Stimulated activated CD8-positive, alpha-beta memory T cell treated with anti-CD3 and anti-CD28 coated beads, Interleukin-15, amount 100 ng/mL, for 24 hours (primary cell): ENCODE measurements at places on chromosomes 1 and 21.

- no peak for DNase-seq
Measured at GRCh38 chr1:244820131-244820530, 15.3 kb upstream of the COX20 start.

GRCh38 chr1:59013276-59013927 is 229.6 kb upstream of the JUN start:
- no peak for DNase-seq

DNA sequence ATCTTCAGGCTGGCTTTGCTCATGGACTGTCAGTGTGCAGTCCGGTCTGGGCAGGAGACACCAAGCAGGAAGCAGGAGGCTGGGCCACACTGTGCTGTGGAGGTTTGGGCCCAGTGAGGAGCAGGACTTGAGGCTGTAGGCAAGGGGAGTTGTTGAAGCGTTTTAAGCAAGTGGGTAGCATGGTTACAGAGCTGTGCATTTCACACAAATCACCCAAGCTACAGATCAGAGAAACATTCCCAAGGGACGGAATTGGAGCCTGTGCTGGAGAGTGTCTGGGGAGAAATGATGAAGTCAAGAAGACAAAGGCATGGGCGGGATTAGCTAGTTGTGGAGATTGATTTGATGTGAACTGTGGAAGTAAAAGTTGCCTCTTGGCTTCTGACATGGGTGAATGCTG is 60.9 kb downstream of the KIF21B start:
- DNase-seq = no peak

- no peak for DNase-seq
Measured at GRCh38 chr1:48207131-48207530, 15.4 kb upstream of the SLC5A9 start.

DNA sequence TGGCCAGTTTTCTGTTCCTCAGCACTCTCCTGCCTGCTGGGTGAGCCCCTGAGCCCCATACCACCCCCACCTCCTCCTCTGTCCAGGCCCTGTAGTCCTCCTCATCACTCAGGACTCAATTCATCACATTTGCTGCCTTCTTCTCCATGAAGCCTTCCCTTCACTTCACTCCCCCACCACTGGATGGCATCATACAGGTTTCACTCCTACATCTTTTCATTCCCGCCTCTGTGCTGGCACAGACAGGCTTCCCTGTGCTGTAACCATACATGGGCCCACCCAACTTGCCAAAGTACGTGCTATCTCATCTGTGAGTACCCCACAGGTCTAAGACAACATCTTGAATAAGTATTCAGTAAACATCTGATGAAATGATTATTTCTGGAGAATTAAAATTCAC is 56.9 kb downstream of the SLC45A1 start:
- no peak for DNase-seq

DNA sequence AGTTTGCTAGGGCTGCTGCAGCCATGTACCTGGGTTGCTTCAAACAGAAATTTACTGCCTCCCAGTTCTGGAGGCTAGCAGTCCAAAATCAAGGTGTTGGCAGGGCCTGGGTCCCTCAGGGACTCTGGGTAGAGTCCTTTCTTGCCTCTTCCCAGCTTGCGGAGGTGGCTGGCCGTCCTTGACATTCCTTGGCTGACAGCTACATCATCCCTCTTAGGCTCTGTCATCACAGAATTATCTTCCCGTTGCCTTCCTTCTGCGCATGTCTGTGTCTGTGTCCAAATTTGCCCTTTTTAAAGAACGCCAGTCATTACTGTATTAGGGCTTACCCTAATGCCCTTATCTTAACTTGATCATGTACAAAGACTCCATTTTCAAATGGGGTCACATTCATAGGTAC is 37.6 kb upstream of the PGBD5 start:
- DNase-seq = no peak

- DNase-seq = no peak
Measured at GRCh38 chr1:12112711-12113161, 49.6 kb downstream of the TNFRSF8 start.

GRCh38 chr1:82052563-82052962 is 251.8 kb downstream of the ADGRL2 start:
- DNase-seq = no peak

- no peak for DNase-seq
Measured at GRCh38 chr1:152960452-152961044, 9.9 kb upstream of the SPRR4 start.

GRCh38 chr1:219514728-219515127 is 98.2 kb downstream of the ZC3H11B start:
- no peak for DNase-seq

DNA sequence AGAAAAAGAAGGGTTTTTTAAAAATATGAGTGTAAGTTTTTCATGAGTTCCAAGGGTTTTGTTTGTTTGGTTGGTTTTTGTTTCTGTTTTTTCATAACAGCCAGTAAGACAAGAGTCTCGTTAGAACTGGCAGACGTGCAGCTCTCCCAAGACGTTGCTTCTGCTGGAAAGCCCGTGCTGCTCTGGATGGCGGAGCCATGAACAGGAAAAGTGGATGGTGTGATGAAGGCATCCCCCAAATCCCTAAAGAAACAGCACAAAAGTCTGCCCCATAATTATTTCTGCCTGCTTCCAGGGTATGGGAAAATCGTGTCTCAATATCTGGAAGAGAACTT is 157.9 kb upstream of the BACE2 start:
- no peak for DNase-seq

DNA sequence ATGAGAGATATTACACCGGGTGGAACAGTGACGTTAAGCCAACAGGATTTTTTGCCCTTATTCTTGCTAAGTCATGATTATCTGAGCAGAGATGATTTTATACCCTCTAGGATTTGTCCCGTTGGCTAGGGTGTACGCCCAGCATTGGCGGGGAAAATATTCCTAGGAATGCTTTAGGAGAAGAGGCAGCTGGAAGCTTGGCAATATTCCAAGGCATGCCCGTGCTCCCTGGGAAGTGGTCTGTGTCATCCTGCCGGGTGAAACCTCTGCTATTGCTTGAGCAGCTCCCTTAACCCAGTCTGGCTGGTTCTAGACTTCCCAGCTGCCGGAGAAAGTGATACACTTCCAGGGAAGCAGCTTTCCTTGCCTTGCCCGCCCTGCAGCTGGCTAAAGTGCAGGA is 16.2 kb downstream of the CHRNB2 start:
- no peak for DNase-seq

DNA sequence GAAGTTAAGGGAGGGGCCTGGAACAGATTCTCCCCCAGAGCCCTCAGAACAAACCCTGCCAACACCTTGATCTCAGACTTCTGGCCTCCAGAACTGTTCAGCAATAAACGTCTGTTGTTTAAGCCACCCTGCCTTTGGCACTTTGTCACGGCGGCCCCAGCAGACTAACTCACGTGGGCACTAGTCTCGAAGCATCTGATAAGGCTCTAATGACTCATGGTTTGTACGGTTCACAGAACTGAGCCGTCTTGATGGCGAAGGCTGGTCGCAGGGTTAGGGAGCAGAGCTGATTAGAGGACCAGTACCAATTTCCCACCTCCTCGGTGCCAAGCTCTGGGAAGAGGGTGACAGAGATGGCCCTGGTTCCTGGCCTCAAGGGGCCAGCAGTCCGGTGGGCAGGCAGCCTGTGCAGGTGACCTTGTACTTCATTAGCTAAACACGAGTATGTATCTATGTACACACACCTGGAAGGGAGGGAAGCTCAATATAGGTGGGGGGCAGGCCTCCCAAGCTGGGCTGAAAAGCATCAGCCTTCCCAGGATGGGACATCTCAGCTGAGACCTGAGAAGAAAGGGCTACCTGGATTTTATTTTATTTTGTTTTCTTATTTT is 112.8 kb downstream of the MRPS6 start:
- DNase-seq = no peak

DNA sequence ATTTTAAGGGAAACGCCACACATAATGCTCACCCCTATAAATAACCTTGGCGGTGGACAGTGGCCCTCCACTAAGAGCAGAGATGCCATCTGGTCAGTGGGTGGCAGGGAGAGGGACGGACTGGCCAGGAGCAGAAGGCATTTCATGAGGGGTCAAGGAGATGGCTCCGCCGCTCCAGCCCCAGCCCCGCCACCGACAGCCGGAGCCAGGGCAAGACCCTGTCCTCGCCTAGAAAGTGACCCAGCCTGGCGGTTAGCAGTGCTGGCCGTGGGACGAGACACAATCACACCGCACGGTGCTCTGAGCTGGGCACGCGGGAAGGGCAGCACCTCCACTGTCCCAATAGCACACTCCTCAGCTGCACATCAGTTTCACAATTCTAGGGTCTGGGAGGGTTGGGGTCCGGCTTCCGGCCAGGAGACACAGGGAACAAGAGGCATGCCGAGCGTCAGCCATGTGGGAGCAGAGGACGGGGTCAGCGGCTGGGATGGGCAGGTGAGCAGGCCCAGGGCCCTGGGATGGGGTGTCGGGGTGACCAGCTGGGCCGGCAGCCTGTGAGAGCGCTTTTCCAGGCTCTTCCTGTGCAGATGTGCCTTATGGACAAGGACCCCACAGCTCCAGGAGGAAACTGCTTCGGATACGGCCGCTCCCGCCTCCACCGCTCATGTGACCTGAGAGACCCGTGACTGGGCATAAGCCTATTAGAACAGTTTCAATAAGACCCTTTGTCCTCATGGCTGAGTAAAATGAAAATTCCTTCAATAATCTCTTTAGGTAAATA is 5.7 kb downstream of the SLC19A1 start:
- DNase-seq = no peak

DNA sequence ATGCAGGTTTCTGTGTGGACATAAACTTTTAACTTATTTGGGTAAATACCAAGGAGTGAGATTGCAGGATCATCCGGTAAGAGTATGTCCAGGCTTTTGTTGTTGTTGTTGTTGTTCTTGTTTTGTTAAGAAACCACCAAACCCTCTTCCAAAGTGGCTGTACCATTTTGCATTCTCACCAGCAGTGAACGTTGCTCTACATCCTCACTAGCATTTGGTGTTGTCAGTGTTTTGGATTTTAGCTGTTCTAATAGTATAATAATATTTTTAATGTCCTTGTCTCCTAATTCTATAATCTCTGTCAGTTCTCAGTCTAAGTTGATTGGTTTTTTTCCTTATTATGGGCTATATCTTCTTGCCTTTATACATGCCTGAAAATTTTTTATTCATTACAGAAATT is 37.8 kb downstream of the TENT5C start:
- no peak for DNase-seq

- no peak for DNase-seq
Measured at GRCh38 chr1:62384276-62385005, 52.4 kb upstream of the USP1 start.

DNA sequence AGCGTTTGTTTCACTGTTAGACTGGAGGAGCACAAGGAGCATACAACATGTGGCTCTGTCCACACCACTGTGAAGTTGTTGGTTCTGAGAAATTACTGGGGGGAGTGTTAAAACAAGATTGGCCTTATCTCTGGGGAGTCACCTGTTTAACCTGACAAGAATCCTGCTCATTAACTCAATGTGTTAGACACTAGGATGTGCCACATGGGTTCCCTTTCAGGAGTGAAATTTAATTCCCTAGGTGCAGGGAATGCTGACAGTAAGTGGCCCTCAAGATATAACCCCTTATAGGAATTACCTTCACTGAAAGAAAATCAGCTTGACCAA is 45.8 kb upstream of the WNT2B start:
- DNase-seq = no peak

DNA sequence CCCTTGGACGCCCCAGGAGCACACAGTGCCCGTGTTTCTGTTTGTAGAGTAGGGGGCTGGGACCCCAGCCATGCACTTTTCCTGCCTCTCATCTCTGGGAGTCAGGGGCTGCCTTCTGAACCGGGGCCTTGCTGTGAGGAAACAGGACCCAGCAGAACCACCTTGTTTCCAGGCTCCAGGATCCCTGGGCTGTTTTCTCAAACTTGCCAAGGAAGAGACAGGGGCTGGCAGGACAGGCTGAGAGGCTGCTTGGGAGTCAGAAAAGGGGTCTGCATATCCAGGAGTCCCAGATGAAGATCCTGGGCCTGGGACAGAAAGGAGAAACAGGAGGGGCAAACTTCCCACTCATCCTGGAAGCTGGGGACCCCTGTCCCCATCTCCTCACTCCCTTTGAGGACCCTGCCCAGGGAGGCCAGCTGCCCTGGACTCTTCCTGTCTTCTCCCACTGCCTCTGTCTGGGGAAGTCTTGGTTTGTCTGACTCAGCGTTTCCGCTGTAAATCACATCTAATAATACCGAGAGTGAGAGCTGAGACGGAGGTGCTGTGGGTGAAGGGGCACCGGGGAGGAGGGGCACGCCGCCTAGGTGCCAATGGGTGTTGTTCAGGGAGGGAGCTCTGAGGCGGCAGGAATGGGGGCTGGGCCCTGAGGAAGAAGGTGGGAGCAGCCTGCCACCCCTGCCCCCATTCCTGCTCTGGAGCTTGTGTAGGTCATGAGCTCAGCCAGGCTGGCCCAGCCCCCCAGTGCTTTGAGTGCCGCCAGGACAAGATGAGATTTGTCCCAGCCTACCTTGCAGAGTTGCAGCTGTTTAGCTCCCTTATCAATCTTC is 16.7 kb downstream of the POU3F1 start:
- no peak for DNase-seq

DNA sequence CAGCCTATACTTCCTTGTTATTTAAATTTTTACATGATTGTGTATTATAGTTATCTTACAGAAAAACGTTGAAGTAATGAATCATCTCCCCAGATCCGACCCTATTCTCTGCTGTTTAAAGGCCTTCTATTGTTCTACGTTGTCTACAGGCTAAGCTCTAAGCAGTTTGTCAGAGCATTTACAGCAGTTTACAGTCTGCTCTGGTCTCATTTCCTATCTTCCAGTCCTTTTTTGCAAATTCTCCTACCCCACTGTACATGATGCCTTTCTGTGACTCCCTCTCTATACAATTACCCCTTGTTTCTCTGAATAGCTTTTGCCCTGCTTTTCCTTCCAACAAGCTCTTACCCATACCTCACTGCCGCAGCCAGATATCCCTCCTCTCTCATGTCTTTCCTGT is 319.2 kb upstream of the FMN2 start:
- DNase-seq = no peak

DNA sequence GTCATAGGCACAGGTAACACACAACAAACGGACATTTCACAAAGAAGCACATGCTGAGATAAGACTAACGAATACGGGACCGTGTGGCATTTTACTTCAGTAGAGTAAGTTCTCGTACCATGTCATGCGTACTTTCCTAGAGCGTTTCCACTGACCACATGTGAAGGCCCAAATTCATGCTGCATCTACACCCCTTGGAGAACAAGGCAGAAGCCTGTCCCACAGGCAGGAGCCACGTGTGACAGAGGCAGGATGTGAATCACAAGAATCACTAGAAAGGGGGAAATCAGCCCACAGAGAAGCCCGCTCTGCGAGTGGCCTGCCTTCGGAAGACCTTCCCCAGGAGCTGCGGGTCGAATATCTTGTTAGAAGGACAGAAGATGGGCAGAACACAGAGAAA is 41.8 kb downstream of the URB1 start:
- no peak for DNase-seq

DNA sequence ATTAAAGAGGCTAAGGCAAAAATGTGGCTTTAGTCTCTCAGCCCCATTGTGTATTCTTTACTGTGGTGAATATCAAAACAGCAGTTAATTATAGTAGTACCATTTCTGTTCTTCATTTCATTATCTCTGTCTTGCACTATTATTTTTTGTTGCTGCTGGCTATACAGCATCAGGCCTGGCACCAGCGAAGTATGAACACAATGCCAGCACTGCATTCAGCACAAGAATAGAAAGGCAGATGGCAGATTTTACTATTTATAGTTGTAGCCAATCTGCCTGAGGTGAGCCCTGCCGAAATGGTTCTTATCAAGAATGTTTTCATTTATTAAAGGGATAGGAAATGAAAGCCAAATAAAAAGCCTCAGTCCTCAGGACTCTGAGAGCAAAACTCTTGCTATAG is 72.1 kb downstream of the GPR52 start:
- DNase-seq = no peak
